ENCODE measurements at places on chromosomes 4 and X.

DNA sequence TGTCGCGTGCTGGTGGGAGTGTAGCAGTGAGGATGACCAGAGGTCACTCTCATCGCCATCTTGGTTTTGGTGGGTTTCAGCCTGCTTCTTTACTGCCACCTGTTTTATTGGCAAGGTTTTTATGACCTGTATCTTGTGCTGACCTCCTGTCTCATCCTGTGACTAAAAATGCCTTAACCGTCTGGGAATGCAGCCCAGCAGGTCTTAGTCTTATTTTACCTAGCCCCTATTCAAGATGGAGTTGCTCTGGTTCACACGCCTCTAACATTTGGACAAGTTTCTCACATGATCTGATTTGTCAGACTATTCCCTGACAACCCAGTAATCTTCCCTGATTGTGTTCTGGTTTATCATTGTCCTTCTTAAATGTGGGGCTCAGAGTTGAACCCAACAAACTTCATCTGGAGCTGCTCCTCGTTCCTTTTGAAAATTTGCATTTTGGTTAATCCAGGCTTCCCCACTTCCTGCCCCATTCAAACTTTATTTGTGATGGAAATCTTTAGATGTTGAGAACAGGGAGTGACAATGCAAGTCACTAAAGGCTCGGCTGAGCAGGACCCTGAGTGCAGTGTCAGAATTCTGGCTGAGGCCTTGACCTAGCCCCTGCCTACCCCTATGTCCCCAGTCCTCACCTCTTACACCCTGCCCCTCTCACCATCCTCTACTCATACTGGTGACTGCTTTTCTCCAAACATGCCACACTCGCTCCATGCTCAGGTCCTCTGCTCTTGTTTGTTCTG, 226.8 kb downstream of the STIM2 start:
- no peak for DNase-seq

- no peak for DNase-seq
These were observed 74.7 kb downstream of the CLCN4 start for GRCh38 chrX:10231461-10231860.

GRCh38 chrX:65203545-65203944, 227.3 kb upstream of the ZC4H2 start:
- no peak for DNase-seq

DNA sequence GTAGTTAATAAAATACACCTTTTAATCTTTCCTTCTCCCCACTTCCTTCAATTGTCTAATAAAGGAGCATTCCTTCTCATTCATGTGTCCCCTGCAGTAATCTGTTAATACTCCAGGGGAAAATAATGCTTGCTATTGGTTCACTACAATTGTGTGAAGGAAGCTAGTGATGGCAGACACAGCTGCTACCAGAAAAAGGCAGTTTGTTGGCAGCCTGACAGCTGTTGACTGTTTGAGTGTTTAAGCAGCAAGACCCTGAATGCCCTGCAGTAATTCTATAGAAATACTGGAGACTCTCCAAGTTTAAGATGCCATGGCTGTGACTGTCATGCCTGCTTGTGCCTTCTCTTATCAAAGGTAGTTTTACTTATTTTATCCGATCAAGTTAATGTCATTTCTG, 359.5 kb downstream of the C4orf33 start:
- DNase-seq = no peak

GRCh38 chr4:78629991-78630541, 78.5 kb downstream of the ANXA3 start:
- DNase-seq = no peak

DNA sequence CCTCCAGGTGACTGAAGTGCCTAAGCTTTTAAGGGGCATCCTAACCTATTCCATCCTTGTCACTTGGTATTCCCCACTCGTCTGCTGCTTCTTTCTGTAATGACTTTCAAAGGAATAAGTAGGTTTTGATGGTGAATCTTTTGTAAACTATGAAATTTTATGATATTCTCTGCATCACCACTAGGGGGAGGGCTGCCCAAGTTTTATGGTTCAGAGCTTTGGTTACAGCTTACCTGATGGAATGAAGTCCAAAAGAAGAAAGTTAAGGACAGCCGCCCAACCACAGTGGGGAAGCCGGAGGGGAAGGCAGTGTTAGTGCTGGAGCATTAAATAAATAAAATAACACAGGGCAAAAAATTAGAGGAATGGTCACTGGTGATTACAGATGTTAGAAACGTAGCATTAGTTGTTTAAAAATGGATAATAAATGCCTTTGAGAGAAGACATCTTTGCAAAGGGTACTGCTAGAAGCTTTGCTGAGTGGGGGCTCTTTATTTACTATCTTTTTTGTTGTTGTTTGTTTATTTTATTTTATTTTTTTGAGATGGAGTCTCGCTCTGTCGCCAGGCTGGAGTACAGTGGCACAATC, 204.9 kb downstream of the GBA3 start:
- no peak for DNase-seq

DNA sequence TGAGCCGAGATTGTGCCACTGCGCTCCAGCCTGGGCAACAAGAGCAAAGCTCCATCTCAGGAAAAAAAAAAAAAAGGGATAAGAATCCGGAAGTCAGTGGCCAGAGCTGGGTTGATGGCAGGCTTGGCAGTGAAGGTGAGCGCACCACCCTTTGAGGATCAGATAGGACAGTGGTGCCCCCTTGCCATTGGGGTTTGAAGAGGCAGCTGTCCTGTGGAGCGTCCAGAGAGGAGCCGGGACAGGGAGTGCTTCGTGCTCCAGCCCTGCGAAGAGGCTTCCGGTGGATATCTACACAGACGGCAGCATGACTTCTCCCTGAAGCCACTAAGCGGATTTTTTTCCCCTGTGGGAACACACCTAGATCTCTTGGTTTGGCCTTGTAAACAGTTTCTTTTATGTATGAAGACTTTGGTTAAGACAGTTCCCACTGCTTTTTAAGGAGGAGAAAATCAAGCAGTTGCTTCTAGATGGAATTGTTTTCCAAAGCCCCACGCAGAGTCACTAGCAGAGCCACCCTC, 6.5 kb downstream of the TBC1D14 start:
- no peak for DNase-seq

DNA sequence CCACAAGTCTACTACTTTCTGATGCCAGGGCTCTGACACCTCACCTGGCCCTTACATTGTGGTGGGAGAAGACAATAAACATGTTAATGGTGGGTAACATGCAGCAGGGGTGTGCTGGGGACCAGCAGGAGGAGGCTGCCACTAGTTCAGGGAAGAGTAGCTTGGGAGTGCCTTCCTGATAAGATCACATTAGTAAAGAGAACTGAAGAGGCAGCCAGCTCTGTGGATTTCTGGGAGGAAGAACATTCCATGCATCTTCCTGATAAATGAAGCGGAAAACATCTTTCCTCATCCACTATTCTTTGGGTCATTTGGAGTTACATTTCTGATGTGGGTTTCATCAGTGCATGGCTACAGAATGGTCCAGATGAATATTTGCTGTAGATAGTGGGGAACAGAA, 9.0 kb downstream of the RNF150 start:
- no peak for DNase-seq

- DNase-seq = no peak
These were observed 23.6 kb upstream of the C4orf50 start for GRCh38 chr4:6041800-6042199.

GRCh38 chr4:184247421-184247820, 29.7 kb upstream of the ENPP6 start:
- DNase-seq = no peak

GRCh38 chrX:67207912-67208311, 335.9 kb upstream of the AR start:
- no peak for DNase-seq

DNA sequence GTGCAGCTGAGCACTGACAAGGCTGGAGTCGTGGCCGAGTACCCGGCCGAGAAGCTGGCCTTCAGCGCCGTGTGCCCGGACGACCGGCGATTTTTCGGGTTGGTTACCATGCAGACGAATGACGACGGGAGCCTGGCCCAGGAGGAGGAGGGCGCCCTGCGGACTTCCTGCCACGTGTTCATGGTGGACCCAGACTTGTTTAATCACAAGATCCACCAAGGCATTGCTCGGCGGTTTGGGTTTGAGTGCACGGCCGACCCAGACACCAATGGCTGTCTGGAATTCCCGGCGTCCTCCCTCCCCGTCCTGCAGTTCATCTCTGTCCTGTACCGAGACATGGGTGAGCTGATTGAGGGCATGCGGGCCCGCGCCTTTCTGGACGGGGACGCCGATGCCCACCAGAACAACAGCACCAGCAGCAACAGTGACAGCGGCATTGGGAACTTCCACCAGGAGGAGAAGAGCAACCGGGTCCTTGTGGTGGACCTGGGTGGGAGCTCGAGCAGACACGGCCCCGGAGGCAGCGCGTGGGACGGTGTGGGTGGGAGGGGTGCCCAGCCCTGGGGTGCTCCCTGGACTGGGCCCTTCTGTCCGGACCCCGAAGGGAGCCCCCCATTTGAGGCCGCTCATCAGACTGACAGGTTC, 24.3 kb downstream of the RGS12 start:
- DNase-seq = no peak

DNA sequence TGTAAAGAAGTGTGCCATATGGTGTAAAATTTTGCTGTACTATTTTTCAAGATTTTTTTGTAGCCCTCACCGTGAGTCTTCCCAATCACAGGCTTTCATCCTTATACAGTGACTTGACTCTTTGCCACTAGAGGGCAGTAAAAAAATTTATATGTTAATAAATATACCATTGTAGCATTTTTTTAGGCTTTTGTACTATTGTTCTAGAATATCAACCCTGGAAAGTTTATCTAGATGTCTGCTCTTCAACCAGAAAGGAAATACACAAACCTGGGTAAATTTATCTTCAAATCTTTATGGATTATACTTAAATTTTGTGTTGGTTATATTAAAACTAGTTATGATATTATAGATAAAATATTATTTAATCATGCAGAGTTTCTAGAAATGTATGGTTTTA, 235.3 kb downstream of the TENM3 start:
- DNase-seq = no peak

GRCh38 chr4:152531479-152531878, 4.4 kb downstream of the FBXW7 start:
- DNase-seq = no peak

- no peak for DNase-seq
These were observed 14.6 kb downstream of the NPNT start for GRCh38 chr4:105909787-105910281.

DNA sequence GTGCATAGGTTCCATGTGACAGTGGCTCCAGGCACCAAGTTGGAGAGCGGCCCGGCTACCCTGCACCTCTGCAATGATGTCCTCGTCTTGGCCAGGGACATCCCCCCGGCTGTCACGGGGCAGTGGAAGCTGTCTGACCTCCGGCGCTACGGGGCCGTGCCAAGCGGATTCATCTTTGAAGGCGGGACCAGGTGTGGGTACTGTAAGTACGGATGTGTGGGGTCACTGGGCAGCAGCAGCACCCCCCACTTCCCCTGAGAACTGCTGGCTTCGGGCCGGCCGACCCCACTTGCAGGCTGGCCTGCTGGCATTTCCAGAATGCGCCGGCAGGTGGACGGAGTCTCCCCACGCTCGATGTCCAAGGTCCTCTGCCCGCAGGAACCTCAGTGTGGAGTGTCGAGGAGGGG, 13.2 kb downstream of the DOK7 start:
- no peak for DNase-seq
